ENCODE measurements at places on chromosomes 5 and 9. TPM values are rescaled to one million over a fixed set of nuclear protein-coding genes. Genes with fewer than 3 reads are reported as not detected.

PRRT1B gene
- not detected for total RNA-seq

GRCh38 chr5:89105171-89105695 lies 222.2 kb upstream of the MEF2C start:
- no peak overlapping the region for H3K4me3 ChIP-seq
- no peaks in the 10 kb centered on the region for H3K4me1 ChIP-seq
- no peaks in the 10 kb centered on the region for H3K36me3 ChIP-seq
- no peaks in the 10 kb centered on the region for H3K27me3 ChIP-seq
- no peak overlapping the region for H3K27ac ChIP-seq
- no peak for DNase-seq

DNA sequence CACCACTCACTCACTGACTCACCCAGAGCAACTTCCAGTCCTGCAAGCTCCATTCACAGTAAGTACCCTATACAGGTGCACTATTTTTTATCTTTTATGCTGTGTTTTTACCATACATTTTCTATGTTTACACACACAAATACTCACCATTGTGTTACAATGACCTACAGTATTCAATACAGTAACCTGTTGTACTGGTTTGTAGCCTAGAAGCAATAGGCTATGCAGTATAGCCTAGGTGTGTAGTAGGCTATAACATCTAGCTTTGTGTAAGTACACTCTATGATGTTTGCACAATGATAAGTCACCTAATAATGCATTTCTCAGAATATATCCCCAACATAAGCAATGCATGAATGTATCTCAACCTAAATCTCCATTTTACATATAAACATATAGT lies 541.1 kb downstream of the NR2F1-AS1 start:
- H3K4me3 ChIP-seq = no peak overlapping the region
- H3K4me1 ChIP-seq = no peaks in the 10 kb centered on the region
- no peak overlapping the region for H3K27ac ChIP-seq
- no peaks in the 10 kb centered on the region for H3K27me3 ChIP-seq

GRCh38 chr5:314676-315487 lies 6.6 kb upstream of the AHRR start:
- no peak for DNase-seq
- H3K27me3 ChIP-seq = no peaks in the 10 kb centered on the region
- peaks cover 15% of the 10 kb centered on the region for H3K36me3 ChIP-seq
- peaks cover 17% of the 10 kb centered on the region for H3K4me1 ChIP-seq

LHX3 gene
- total RNA-seq = 0.16 TPM

GPR21 gene
- total RNA-seq = 1.1 TPM

GRCh38 chr9:88586452-88586851 lies 51.5 kb downstream of the NXNL2 start:
- H3K36me3 ChIP-seq = no peaks in the 10 kb centered on the region
- no peak overlapping the region for H3K4me3 ChIP-seq
- peaks cover 7% of the 10 kb centered on the region for H3K27me3 ChIP-seq
- peaks cover 4% of the 10 kb centered on the region for H3K4me1 ChIP-seq

DNA sequence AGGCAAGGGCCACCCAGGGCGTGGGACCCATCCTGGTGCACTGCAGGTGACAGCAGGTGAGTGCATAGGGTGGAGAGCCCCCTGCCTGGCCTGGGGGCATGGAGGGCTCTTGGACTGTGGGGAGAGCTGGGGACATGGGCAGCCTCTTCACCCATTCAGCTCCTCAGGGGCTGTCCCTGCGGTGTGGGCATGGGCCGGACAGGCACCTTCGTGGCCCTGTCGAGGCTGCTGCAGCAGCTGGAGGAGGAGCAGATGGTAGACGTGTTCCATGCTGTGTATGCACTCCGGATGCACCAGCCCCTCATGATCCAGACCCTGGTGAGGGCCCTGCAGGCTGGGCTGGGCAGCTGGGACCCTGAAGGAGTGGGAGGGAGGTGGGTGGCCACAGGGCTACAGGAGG lies 20.4 kb upstream of the SPTLC1 start:
- DNase-seq = no peak
- peaks cover 13% of the 10 kb centered on the region for H3K4me1 ChIP-seq
- peaks cover 2% of the 10 kb centered on the region for H3K36me3 ChIP-seq
- no peak overlapping the region for H3K4me3 ChIP-seq
- H3K27ac ChIP-seq = no peak overlapping the region
- H3K27me3 ChIP-seq = peaks cover 21% of the 10 kb centered on the region

DNA sequence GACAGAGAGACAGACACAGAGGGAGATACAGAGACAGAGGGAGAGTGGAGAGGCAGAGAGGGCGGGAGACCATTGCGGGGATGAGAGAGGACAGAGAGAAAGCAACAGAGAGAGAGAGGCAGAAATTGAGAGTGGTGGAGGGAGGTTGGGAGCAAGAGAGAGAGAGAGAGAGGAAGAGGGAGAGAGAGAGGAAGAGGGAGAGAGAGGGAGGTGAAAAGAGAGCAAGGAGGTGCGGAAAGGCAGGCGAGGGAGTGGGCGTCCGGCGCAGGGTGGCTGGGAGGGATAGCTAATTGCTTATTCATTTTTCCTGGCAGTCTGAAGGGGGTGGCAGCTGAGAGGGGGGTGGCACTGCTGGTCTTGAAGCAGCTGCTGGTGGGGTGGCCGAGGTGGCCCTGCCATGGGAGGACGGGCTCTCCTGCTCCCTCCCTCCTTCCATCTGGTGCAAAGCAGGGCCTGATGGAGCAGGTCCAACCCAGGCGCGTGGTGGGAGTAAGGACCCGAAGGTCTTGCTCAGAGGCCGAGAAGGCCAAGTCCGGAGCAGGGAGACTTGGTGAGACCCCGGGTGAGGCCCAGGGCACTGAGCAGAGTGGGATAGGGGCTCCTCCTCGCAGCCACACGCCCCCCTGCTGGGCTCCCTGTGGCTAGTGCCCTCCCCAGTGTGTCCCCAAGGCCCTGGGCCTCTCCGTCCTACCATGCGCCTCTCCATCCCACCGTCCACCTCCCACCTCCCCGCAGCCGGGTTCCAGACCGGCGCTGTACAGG lies 25.3 kb upstream of the RNU6ATAC start:
- DNase-seq = no peak
- H3K36me3 ChIP-seq = no peaks in the 10 kb centered on the region
- H3K4me3 ChIP-seq = no peak overlapping the region
- H3K27me3 ChIP-seq = peaks cover 6% of the 10 kb centered on the region
- no peak overlapping the region for H3K27ac ChIP-seq

- H3K27ac ChIP-seq = no peak overlapping the region
- no peaks in the 10 kb centered on the region for H3K27me3 ChIP-seq
- no peak for DNase-seq
- no peaks in the 10 kb centered on the region for H3K36me3 ChIP-seq
Observed at GRCh38 chr5:120624021-120624563, 160.0 kb downstream of the PRR16 start.

ADAMTS12 gene
- total RNA-seq = not detected

SLC46A2 gene
- total RNA-seq = not detected

MACIR gene
- 7.6 TPM for total RNA-seq

- H3K36me3 ChIP-seq = peaks cover 20% of the 10 kb centered on the region
- no peak overlapping the region for H3K27ac ChIP-seq
- no peak overlapping the region for H3K4me3 ChIP-seq
- no peaks in the 10 kb centered on the region for H3K27me3 ChIP-seq
- H3K4me1 ChIP-seq = peaks cover 23% of the 10 kb centered on the region
Observed at GRCh38 chr5:142958944-142959682, 188.9 kb downstream of the ARHGAP26 start.

- no peaks in the 10 kb centered on the region for H3K27me3 ChIP-seq
- H3K36me3 ChIP-seq = no peaks in the 10 kb centered on the region
- no peak for DNase-seq
- H3K27ac ChIP-seq = no peak overlapping the region
- H3K4me1 ChIP-seq = no peaks in the 10 kb centered on the region
Observed at GRCh38 chr5:90347462-90347861, 62.1 kb downstream of the CETN3 start.

GRCh38 chr5:154189256-154189818 lies 1.2 kb upstream of the GALNT10 start:
- peaks cover 11% of the 10 kb centered on the region for H3K36me3 ChIP-seq
- DNase-seq = no peak
- H3K27me3 ChIP-seq = peaks cover 24% of the 10 kb centered on the region
- H3K4me1 ChIP-seq = peaks cover 31% of the 10 kb centered on the region
- peak overlapping the region; percentile 80 for H3K4me3 ChIP-seq

DCTN3 gene
- 140 TPM for total RNA-seq

- no peak overlapping the region for H3K4me3 ChIP-seq
- no peak overlapping the region for H3K27ac ChIP-seq
- peaks cover 2% of the 10 kb centered on the region for H3K36me3 ChIP-seq
- peaks cover 9% of the 10 kb centered on the region for H3K27me3 ChIP-seq
- DNase-seq = no peak
Observed at GRCh38 chr5:56670916-56671315, 144.4 kb upstream of the MAP3K1 start.

PCYOX1L gene
- total RNA-seq = 35.0 TPM

GRCh38 chr5:168829044-168829443 lies 249.9 kb upstream of the PANK3 start:
- H3K4me3 ChIP-seq = no peak overlapping the region
- H3K36me3 ChIP-seq = no peaks in the 10 kb centered on the region
- peaks cover 3% of the 10 kb centered on the region for H3K27me3 ChIP-seq
- H3K4me1 ChIP-seq = peaks cover 5% of the 10 kb centered on the region
- no peak for DNase-seq
- no peak overlapping the region for H3K27ac ChIP-seq

DNA sequence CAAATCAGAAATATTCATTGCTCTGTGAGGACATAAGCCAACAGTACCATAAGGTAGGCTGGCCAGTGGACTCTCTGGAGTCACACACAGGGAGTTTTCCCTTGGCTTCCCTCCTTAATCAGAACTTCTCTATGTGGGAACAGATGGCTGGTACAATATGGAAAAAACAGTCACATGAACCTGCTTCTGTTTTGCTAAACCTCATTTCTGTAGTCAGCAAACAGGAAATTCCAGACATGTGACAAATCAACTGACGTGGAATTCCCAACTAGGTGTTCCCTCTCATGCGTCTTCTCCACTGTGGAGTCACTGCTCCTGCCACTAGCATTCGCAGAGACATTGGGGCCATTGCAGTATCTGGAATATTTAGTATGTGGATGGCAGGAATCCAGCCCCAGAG lies 617.6 kb downstream of the KIF4B start:
- H3K4me1 ChIP-seq = no peaks in the 10 kb centered on the region
- DNase-seq = no peak
- H3K36me3 ChIP-seq = no peaks in the 10 kb centered on the region
- no peak overlapping the region for H3K4me3 ChIP-seq

- DNase-seq = peak; percentile 97
- H3K4me1 ChIP-seq = peaks cover 18% of the 10 kb centered on the region
- peak overlapping the region; percentile 30 for H3K27ac ChIP-seq
- peak overlapping the region; percentile 73 for H3K4me3 ChIP-seq
Observed at GRCh38 chr9:128249908-128250838, 25.6 kb downstream of the GOLGA2 start.

MELK gene
- 73.4 TPM for total RNA-seq

DNA sequence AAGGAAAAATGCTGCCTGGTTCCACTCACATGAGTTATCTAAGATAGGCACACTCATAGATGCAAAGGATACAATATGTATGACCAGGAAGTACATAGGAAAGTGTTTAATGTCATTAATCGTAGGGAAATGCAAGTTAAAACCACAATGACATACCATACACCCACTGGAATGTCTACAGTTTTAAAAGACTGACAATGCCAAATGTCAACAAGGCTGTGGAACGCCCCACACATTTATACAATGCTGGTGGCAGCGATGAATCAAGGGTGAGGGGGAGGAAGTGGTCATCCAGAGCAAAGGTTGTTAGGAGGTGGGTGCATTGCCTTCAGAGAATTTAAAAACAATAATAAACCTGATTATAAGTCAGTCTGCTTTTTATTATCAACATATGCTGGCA lies 437.8 kb downstream of the ARHGEF28 start:
- H3K27ac ChIP-seq = no peak overlapping the region
- H3K36me3 ChIP-seq = no peaks in the 10 kb centered on the region
- DNase-seq = no peak
- no peaks in the 10 kb centered on the region for H3K4me1 ChIP-seq
- H3K4me3 ChIP-seq = no peak overlapping the region
- no peaks in the 10 kb centered on the region for H3K27me3 ChIP-seq

GRCh38 chr9:123651273-123651672 lies 278.7 kb downstream of the DENND1A start:
- DNase-seq = no peak
- H3K27me3 ChIP-seq = no peaks in the 10 kb centered on the region
- peaks cover 9% of the 10 kb centered on the region for H3K4me1 ChIP-seq
- no peak overlapping the region for H3K27ac ChIP-seq
- H3K36me3 ChIP-seq = peaks cover 14% of the 10 kb centered on the region
- H3K4me3 ChIP-seq = no peak overlapping the region

GRCh38 chr5:51484326-51484725 lies 101.1 kb downstream of the ISL1 start:
- no peaks in the 10 kb centered on the region for H3K36me3 ChIP-seq
- H3K27me3 ChIP-seq = no peaks in the 10 kb centered on the region
- H3K4me1 ChIP-seq = no peaks in the 10 kb centered on the region
- H3K27ac ChIP-seq = no peak overlapping the region

DBH gene
- total RNA-seq = not detected

- H3K36me3 ChIP-seq = no peaks in the 10 kb centered on the region
- no peaks in the 10 kb centered on the region for H3K4me1 ChIP-seq
- no peak overlapping the region for H3K4me3 ChIP-seq
- H3K27me3 ChIP-seq = peaks cover 27% of the 10 kb centered on the region
Observed at GRCh38 chr9:36691671-36692070, 119.0 kb downstream of the MELK start.

KIF4B gene
- total RNA-seq = not detected

DNA sequence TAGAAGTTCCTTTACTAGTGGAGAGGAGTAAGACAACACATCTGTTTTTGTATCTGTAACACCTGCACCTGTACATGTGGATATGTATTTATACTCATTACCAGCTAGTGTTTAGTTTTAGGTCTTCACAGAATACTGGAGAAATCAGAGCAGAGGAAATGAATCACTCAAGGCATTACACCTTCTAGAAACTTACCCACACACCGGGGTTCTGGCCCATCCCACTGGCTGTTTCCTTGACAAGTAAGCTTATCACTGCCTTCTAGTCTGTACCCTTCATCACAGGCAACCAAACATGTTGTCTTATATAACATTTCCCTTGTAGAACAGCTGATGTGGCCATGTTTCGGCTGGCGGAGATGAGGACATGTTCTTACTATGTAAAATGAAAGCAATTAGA lies 76.7 kb downstream of the SVEP1 start:
- no peak overlapping the region for H3K27ac ChIP-seq
- no peaks in the 10 kb centered on the region for H3K27me3 ChIP-seq
- H3K4me3 ChIP-seq = no peak overlapping the region
- no peaks in the 10 kb centered on the region for H3K4me1 ChIP-seq
- no peaks in the 10 kb centered on the region for H3K36me3 ChIP-seq

DNA sequence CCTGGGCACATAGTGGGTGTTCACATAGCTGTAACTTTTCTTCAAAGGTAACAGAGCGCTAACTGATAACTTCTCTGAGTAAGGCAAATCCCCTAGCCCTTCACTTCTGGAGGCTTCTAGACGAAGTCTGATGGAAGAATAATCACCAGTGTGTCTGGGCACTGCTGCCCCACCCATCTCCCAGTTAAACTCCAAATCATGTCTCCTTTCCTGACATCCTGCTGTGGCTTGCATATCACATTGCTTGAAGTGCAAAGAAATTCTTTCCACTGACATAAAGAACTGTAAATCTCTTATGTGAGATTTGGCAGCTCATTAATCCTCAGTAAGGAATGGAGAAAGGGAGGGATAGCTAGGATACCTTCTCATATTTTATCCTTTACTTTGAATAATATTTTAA lies 74.6 kb downstream of the MARCHF11 start:
- H3K36me3 ChIP-seq = no peaks in the 10 kb centered on the region
- no peak for DNase-seq
- H3K27ac ChIP-seq = no peak overlapping the region
- H3K4me3 ChIP-seq = no peak overlapping the region

- peaks cover 14% of the 10 kb centered on the region for H3K27me3 ChIP-seq
- no peak overlapping the region for H3K27ac ChIP-seq
- no peak for DNase-seq
- no peaks in the 10 kb centered on the region for H3K36me3 ChIP-seq
- H3K4me1 ChIP-seq = no peaks in the 10 kb centered on the region
Observed at GRCh38 chr5:112594941-112595340, 142.7 kb upstream of the APC start.
